ENCODE measurements at places on chromosomes 13 and 19.

DNA sequence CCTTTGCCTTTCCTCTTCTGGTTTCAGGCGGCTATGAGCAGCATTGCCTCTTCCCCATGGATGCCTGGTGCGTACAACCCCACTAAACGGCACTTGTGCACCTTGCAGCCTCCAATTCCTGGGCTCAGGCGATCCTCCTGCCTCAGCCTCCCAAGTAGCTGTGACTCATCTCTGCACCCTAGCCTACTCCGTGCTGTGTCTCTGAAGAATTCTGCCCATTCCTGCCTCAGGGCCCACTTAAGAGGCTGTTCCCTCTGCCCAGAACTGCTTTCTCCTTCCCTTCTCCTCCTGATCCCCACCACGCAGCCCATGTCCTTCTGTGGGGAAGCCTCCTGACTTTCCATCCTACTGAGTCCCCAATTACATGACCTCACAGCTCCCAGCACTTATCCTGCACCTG is 142.2 kb upstream of the ZNF507 start:
- DNase-seq, result no peak

DNA sequence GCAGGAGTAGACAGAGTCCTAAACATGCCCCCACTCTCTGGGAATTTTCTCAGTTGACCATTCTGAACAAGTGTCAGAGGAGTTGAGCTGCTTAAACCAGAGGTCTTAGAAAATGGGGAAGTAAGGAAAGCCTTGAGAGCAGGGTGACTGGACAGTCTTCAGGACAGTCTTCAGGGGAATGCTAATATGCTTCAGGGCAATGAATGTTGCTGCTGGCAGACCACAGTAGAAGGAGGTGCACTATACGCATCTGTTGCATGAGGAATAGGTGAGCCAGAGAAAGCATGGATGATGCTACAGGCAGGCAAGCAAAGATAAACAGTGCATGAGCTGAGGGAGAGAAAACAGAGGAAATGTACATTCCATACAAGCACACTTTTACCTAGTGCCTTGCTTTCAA is 196.6 kb upstream of the GPR12 start:
- no peak for DNase-seq

DNA sequence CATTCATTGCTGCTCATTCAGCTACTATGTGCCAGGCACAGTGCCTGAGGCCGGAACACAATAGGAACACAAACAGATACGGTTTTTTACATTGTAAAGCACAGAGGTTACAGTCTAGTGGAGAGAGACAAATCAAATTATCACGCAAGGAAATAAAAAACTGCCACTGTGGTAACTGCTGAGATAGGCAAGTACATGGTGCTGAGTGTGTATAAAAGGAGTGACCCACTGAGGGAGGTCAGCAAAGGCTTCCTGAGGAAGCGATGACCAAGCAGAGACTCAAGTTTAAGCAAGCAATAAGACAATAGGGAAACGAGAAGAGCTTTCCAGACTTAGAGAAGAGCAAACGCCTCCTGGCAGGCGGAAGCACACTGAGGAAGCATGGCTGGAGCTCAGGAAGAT is 56.4 kb downstream of the NUFIP1 start:
- DNase-seq, result peak; percentile 64

DNA sequence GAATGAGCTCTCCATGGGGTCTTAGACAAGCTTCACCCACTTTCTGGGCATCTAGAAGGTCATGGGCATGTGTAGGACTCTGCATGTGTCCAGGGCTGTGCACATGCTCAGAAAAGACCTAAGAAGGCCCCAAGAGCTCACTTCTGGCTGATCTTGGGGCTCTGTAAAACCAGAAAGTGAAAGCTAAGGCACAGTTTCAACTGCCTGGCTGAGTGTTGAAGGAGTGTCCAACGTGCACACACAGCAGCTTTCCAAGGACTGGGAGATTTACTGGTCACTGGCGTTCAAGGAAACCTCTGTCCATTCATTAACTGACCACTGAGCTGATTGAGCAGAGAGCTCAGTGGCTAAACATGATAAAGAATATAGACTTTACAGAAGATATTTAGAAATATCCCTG is 137.9 kb downstream of the KATNAL1 start:
- peak; percentile 49 for DNase-seq

DNA sequence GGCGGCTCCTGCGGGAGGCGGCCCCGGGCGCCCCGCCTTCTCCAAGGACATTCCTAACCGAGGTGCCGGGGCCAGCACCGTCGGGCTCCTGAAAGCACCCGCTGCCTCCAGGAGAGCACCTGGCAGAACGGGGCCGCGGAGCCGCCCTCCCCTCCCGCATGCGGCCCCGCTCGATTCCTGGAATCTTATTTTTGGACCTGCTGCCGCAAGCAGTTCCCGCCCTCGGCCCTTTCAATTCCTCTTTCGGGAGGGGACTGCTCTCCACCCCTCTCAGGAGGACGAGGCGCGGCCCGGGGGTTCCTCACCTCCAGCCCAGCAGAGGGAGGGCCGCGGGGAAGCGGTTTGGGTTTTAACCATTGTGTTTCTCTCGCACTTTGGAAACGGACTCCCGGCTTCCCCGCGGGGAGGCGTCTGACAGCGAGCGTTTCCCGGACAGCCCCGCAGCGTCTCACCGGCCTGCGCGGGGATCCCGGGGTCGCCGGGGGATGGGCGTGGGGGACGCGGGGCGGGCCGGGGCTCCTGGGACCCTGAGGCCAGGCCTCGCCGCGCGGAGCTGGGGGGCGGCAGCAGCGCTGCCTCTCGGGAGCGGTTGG is 849 bp downstream of the GAS6 start:
- peak; percentile 63 for DNase-seq

DNA sequence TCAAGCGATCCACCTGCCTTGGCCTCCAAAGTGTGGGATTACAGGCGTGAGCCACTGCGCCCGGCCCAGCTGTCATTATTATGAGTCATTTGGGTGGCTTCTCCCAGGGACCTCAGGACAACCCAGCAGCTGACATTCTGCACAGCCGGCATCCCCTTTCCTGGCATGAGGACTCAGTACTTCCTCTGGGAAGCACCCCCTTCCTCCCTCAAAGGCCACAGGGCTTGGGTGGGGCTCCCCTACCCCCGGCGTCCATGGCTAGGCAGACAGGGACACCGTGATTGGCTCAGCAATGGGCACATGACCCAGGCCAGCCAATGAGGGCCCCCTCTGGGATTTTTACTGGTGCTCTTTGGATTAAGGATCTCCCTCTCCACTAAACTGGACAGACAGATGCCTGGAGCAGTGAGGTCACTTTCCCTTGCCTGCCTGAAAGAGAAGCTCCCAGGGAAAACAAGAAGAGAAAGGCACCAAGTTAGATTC is 6.0 kb downstream of the KANK2 start:
- DNase-seq, result peak; percentile 33

DNA sequence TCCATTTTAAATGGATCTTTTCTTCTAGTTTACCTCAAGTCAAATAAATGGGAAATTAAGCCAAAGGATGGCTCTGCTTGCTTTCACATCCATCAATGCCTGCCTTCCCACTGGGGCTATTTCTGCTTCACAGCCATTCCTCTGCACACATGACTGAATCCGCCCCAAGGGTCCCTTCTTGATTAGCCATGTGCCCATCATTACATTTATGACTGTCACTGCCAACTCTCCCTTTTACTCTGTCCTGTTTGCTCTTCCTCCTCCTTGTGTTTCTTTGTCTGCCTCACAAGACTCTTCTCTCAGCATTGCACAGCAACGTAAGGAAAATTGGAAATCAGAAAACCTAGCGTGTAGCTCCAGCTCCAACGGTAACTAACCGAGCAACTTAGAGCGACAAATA is 410.2 kb downstream of the TBC1D4 start:
- DNase-seq, result no peak

GRCh38 chr19:49555600-49556411 is 24.6 kb downstream of the NOSIP start:
- DNase-seq, result no peak

DNA sequence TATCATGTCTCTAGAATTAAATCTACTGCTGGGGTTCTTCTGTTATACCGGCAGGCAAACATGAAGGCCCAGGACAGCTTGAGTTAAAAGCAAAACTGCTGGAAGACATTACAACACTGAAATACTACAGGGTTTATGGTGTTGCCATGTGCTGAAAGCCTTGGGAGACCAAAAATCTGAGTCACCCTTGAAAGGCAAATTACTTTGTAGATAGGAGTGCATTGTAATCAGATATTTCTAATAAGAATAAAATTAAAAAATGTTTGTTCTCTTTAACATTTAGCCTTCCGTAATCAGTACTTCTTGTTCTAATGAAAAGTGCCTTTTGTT is 181.3 kb downstream of the PCDH9 start:
- DNase-seq, result peak; percentile 27

GRCh38 chr19:23554548-23554947 is 132.5 kb downstream of the ZNF675 start:
- DNase-seq, result peak; percentile 79

- no peak for DNase-seq
Observed at GRCh38 chr13:74325106-74325505, 190.9 kb upstream of the KLF12 start.
